GM10248 (cell line): ENCODE measurements at places on chromosomes 13 and 19.

- DNase-seq, result no peak
These were observed 653.7 kb downstream of the DACH1 start for GRCh38 chr13:71213252-71213821.

- no peak for DNase-seq
These were observed 183.2 kb upstream of the GPR12 start for GRCh38 chr13:26943748-26944147.

DNA sequence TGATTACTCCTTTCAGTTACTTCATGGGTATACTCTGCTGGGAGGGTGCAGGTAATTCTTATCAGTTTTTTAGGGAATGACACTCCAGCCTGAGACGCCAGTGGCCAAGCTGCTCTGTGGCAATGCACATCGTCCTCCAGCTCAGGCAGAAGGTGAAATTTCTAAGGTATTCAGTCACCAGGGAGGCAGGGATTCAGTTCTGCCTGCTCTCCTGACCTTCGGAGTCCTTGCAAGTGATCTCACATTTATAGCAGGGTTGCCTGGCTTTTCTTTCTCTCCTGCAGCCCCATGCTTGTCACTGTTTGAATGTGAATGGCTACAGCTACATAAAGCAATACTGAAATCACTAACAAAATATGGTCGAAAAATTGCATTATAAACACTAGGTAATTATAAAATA is 1447.5 kb downstream of the EFNB2 start:
- no peak for DNase-seq

DNA sequence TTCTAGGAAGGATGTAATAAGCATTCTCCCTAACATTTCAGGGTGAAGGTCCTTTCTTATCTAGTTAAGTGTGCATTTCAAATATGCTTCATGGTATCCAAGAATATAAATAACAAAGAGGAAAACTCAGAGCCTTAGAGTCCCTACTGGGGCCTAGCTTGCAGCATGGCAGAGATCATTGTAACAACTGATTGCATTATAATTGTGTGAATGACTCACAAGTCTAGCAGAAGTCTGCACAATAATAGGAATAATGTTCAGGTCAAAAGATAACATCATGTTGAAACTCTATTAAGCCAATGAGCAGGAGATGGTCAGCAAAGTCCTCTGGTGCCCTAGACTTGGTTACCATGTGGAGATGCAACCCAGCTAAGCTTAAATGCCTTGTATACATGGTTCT is 3.4 kb downstream of the POSTN start:
- no peak for DNase-seq

GRCh38 chr13:83950293-83950692 is 68.0 kb upstream of the SLITRK1 start:
- DNase-seq, result no peak

DNA sequence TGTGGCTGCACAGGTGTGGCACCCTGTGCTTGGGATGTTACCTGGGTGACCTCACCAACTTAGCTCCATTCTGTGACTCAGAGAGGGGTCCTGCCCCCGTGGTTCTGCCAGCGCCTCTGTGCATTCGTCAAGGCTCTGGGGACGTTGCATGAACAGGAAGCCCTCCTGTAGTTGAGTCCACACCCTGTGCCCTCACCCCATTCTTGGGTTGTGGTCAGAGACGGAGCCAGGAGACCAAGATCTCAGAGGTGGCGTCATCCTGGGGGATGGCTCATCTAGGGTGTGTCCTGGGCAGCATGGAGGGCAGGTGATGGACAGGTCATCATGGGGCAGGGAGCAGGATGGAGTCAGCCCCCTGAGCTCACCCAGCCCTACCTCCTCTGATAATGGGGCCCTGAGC is 2.5 kb downstream of the COX6B2 start:
- DNase-seq, result no peak

GRCh38 chr19:42442833-42443232 is at the start of gene CXCL17:
CXCL17 (minus strand) TSS chr19:42442946; CDS start chr19:42442832, 114 bp downstream.
- no peak for DNase-seq

DNA sequence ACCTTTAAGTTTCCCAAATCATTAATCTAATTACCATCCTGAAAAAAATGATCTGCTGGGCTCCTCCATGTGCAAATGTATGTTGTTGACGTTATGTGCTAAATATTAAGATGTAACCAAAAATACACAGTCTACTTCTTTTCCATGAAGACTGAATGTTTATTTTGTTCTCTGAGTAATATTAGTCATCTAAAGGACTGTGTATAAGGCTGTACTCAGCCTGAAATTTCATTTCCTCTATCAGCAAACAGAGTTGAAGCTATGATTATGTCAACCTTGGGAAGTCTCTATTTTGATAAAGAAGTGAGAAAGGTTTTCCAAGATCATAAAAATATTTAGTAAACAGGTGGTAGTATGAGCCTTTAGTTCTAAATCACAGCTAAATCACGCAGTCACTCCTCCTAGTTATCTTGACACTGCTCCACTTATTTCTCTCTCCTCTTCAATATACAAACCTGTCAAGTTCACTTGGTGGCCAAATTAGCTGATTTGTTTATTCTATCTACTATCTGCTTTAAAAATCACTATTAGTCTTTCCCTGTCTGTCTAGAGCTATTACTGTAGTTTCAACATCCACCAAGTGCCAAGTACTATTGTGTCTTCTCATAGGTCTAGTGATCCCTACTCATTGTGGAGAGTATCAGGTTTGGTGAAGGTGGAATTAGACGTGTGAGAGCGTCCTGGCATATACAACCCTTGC is 211.7 kb upstream of the STARD13 start:
- no peak for DNase-seq

DNA sequence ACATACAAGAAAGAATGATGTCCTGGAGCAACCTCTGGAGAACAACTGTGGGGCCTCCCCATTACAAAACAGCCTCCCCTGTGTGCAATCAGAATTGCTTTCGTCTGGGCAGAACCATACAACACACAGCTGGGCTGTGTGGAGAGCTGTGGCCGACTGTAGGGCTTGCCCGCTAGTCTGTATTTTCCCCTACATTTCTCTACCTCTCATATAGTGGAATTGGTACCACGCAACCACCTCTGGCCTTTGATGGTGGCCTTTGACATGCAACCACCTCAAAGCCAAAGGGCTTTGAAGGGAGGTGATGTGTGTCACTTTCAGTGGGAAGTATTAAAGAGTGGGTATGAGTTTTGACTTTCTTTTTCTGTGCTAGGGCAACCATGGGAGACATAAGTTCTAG is 34.0 kb downstream of the GARRE1 start:
- no peak for DNase-seq

DNA sequence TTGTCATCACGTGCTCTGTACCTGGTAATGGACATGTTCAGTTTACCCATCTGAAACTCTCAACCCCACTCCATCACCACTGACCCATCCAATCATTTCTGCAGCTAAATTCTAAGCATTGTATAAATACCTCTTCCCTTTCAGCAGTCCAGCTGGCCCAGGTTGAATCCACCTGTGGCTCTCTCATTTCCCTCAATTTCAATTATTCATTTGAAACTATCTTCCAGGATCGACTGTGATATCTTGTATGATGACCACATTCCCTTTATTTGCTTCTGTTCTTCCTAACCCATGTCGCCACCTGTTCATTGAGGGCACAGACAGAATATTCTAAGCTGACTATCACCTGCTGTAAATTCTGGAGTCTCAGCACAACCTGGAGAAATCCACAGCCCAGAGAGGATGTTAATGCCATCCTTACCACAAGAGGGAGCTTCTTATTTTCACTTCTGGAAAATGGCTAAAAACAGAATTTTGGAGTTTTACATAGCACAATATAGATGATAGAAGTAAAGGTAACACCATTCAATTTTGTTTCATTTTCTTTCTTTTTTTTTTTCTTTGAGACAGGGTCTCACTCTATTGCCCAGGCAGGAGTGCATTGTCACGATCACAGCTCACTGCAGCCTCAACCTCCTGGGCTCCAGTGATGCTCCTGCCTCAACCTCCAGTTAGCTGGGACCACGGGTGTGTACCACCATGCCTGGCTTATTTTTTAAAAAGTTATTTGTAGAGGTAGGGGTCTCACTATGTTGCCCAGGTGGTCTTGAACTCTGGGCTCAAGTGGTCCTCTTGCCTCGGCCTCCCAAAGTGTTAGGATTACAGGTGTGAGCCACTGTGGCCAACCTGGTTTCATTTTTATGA is 38.6 kb downstream of the ZNF823 start:
- DNase-seq, result no peak

DNA sequence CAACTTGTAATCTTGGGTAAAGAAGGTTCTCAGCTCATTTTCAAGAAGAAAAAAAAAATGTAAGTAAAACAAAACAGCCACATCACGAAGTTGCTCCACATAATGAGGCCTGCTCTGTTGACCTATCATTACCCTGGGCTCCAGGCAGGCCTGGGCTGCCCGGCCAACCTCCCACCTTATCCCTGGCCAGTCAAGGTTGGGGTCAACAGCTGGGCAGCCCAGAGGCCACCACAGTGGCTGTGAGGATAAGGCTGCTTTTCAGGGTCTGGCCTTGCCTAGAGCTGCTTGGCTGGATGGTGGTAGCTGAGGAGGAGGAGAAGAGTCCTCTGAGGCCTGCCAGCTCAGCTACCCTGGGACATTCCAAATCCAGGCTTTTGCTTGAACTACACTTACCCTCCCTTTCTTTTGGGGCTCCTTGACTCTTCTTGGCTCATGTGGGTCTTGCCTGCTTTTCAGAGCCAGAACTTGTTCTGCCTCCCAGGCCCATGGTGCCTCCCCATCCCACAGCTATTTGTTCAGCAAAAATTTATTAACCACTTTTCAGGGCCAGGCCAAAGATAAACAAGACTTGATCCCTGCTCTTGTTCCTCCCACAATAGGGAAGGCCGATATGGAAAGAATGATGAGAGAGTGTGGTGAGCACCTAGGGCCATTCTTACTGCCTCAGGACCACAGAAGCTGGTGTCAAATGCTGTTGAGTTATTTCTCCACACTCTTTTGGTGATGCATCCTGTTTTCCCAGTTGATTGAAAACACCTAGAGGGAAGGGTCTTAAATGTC is 101.6 kb downstream of the RGCC start:
- DNase-seq, result no peak

DNA sequence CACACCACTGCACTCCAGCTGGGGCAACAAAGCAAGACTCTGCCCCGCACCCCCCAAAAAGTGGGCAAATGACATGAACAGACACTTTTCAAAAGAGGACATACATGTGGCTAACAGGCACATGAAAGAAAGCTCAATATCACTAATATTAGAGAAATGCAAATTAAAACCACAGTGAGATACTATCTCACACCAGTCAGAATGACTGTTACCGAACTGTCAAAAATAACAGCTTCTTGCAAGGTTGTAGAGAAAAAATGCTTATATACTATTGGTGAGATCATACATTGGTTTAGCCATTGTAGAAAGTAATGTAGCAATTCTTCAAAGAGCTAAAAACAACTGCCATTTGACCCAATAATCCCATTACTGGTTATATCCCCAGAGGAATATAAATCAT is 99.5 kb upstream of the SPATA13 start:
- no peak for DNase-seq

GRCh38 chr13:30124131-30124768 is 183.1 kb downstream of the KATNAL1 start:
- no peak for DNase-seq

DNA sequence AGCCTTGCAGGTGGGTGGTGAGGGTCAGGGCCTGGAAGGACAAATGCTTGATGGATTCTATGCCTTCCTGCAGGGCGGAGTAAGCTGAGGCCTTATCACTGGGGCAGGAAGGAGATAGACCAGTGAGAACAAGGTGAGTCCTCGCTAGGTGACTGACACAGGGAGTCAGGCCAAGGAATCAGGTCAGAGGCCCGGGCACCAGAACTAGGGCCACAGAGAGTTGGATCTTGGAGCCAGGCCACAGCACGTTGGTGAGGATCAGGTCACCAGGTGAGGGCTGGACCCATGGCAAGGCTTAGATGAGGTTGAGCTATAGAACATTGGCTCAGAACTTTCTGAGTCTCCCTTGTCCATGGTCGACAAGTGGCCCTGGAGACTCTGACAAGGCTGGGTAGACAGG is 328.2 kb downstream of the FOXO1 start:
- DNase-seq, result no peak

DNA sequence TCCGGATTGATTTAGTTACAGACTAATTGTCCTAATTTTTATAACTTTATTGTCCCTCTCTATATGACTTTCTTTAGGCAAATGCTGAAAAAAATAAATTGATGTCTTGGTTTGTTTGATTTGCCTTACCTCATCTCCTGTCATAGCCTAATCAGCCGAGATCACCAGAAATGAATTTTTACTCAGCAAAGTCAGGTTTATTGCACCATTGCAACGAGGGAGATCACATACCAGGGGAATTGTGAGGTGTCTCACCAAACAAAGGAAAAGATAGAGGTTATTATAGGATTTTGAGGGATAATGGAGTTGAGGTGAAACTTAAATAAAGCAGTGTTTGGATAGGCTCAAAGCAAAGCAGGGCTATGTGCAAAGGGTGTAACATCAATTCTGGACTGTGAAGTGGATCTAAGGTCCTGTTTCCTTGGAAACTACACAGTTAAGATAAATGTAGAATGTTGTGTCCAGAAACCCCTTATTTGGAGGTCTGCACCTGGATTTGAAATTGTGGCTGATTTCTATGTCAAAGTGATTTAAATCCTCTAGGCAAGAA is 372.6 kb downstream of the OXGR1 start:
- no peak for DNase-seq

DNA sequence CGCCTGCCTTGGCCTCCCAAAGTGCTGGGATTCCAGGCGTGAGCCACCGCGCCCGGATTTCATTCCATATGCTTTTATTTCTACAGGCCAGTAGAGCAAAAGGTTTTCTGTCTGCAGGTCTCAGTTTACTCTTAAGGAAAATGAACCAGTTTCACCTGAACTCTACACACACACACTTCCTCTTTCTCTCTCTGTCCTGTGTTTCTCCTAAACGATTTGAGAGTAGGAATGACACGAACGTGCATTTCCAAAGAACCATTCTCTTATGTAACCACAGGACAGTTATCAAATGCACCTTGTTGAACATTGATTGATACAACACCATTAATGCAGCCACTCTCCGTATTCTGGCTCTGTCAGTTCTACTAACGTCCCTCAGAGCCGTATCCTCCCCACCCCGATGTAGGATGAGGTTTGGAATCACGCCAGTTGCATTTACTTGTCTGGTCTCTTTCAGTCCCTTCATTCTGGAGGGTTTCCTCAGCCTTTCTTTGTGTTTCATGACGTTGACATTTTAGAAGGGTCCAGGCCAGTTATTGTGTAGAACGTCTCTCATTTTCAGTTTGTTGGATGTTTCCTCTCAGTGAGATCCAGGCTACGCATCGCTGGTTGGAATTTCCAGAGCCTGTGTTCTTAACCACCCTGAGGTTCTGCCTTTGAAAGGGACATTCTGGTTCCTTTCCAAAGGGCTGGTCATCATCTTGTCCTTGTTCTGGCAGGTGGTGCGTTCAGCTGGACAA is 36.0 kb downstream of the BICRA start:
- DNase-seq, result no peak
